Dorsolateral prefrontal cortex (tissue), 122 donors: ENCODE measurements at places on chromosomes 1 and 21.

GRCh38 chr1:114009393-114009792, 30.1 kb downstream of the OLFML3 start:
- no peak for DNase-seq

- no peak for DNase-seq
These were observed 25.7 kb downstream of the PLXNA2 start for GRCh38 chr1:208218237-208219097.

- peak; percentile 13 for DNase-seq
These were observed 466 bp downstream of the PEX10 start for GRCh38 chr1:2411801-2412394.

GRCh38 chr1:41924911-41925310, 6.2 kb upstream of the HIVEP3 start:
- no peak for DNase-seq

DNA sequence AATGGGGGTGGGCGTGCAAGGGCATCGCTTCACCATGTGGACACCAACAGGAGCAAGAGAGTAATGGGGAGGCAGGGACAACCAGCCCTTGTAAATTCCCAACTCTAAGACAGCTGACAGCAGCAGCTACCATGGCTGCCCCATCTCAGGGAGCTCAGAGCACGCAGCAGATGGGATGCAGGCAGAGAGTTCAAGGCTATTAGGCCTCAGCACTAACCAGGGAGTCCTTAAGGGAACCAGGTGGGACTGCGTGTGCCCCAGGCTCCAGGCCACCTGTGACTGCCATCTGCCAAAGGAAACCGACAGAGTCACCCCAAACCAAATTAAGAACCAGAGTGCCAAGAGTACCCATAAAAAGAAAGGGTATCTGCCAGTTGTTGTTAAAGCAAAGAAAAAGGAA, 33.7 kb upstream of the PRDM2 start:
- no peak for DNase-seq

- DNase-seq: no peak
These were observed 2.7 kb downstream of the ZBTB21 start for GRCh38 chr21:42007356-42007940.

GRCh38 chr1:54972436-54972835, 8.0 kb upstream of the TMEM61 start:
- no peak for DNase-seq

GRCh38 chr1:215202868-215203267, 120.3 kb downstream of the KCNK2 start:
- DNase-seq: no peak

DNA sequence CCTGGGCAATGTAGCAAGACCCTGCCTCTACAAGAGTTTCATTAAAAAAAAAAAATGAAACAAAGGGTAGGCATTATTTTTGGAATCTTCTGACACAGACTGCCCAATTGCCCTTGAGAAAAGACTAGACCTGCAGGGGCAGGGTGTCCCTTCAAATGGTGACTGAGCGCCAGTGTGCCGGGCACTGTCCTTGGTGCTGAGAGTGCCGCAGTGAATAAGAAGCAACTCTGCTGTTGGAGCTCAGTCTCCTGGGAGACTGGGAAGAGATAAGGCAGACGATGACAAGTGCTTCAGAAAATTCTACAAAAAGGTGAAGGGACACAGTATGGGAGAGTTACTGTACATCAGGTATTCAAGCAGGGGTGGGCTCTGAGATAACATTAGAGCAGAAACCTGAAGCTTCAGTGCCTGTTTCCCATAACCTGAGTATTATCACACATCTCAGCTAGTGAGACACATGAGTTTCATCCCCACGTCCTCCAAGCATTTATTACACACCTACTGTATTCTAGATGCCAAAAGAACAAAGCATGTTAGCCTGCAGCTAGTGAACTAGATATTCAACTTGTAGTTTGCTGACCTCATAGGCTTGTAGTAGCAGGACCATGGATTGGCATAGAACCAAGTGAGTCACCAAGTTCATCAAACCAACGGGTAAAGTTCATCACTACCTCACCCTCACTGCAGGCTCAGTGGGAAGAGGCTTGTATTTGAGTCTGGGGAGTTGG, 18.4 kb upstream of the RPL11 start:
- DNase-seq: no peak

DNA sequence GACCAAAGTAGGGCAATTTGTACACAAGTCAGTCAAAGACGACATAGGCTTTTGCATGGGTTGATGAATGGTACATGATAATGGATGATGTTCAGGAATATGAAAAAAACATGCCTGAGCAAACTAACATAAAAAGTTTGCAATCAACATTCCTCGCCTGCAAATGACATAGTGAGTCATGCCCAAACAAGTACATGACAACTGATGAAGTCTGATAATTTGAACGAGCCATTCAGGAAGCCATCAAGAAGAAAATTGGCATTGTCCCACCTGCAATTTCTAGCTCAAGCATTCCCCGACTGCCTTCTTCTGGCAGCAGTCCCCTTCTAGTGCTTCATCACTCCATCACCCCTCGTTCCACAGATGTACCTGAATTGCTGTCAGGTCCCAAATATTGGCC, 118.4 kb upstream of the NR5A2 start:
- DNase-seq: no peak

- DNase-seq: no peak
These were observed 2.9 kb upstream of the CD46 start for GRCh38 chr1:207748737-207749528.

GRCh38 chr1:32500387-32501209, 35.7 kb downstream of the ZBTB8B start:
- DNase-seq: peak; percentile 62

GRCh38 chr1:106962591-106962990, 93.9 kb upstream of the PRMT6 start:
- DNase-seq: no peak
